ENCODE measurements at places on chromosomes 11 and 22. TPM values are rescaled to one million over a fixed set of nuclear protein-coding genes. Genes with fewer than 3 reads are reported as not detected.

GLYATL1 gene
- total RNA-seq = 1.5 TPM

KRTAP5-5 gene
- total RNA-seq = not detected

APOA4 gene
- not detected for total RNA-seq

DNA sequence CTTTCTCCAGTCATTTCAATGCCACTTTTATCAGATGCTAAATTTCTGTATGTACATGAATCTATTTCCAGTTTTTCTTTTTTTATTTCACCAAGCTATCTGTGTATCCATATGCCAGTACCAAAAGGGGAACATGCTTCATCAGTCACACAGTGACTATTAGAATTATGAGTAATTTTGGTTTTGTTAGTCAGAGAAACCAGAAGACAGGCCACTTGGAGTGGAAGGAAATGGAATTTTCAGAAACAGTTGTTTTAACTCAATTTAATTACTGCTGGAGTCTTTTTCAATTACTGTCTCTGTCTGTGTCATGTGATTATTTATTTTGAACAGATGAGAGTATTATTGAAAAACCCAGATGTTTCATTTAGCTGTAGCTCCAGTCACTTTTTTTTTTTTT lies 84.6 kb upstream of the ANO3 start:
- no peak for DNase-seq

DNA sequence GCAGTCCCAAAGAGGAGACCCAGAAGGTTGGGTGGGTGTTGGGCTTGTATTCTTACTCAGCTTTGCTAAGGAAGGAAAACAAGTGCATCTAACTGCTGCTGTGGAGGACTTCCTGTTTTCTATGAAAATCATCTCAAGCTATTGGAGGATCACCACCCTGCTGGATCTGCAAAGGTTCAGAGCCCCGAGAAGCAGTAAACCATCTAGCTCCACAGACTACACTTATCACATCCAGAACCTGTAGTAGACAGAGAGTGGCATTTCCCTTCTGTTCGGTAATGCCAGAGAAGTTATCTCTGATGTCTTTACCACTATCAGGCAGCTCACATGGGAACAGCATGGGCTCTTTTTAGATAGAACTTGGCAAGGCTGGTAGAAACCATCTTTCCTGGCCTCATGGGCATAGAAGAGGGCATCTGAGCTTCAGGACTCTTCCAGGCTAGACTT lies 21.7 kb downstream of the KCNJ1 start:
- DNase-seq = no peak

GRCh38 chr22:36765943-36766450 lies 9.9 kb downstream of the IFT27 start:
- no peak for DNase-seq

GRCh38 chr11:117062498-117062897 lies 35.7 kb downstream of the SIK3 start:
- DNase-seq = no peak

DNA sequence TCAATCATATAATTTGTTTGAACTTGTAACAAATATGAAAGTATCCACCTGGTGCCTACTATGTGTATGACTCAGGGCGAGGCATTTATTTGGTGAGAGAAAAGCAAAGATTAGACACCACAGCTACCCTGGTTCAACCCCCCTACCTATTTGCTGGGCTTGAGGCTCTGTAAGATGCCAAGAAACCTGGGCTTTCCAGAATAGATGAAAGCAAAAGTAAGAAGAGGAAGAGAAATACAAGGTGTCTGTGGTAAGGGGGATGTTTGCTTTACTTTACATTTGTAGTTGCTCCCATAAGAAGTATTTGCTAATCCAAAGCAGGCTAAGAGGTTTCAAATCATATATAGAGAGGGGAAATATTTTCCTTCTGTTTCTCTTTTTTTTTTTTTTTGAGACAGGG lies 61.7 kb downstream of the DDI1 start:
- DNase-seq = no peak

GRCh38 chr11:396511-396947 lies 2.5 kb downstream of the PKP3 start:
- peak; percentile 53 for DNase-seq

- DNase-seq = peak; percentile 75
Observed at GRCh38 chr11:129960216-129961214, 42.1 kb downstream of the PRDM10 start.

GRCh38 chr22:37228106-37229011 lies 15.7 kb downstream of the RAC2 start:
- peak; percentile 39 for DNase-seq
